ENCODE measurements at places on chromosomes 7 and 10.

GRCh38 chr7:47570649-47571050, 11.3 kb downstream of the TNS3 start:
- no peak for DNase-seq

DNA sequence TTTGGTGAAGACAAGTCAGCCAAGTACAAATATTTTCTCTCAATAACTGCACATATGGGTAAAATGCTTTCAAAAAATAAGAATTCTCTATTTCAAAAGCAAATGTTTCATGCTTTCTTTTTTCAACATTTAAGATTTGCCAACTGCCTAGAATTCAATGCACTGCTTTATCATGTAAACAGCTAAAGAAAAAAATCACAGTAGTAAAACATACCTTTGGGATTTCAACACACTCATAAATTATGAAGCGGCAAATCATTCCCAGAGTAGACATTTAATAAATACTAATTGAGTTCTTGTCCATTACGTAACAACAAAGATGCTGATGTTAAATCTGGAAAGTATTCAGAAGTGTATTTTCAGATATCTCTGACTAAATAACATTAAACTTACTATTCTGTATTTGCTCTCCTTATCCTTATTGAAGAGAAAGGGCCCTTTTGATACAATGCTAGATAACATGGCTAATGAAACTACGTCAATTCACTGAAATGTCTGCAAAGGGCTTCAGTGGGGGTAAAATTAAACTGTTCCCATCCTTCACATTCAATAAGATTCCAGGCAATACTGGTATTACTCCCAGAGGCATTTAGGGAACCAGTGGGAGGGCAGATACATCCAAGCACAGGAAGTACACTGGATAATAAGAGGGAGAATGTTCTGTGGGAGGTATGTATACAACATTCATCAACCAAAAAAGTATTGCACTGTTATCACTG, 13.9 kb downstream of the NAPEPLD start:
- no peak for DNase-seq

GRCh38 chr10:59867590-59867989, 38.8 kb downstream of the CCDC6 start:
- DNase-seq = no peak

- no peak for DNase-seq
These were observed 70.3 kb downstream of the ABI1 start for GRCh38 chr10:26790221-26790995.

GRCh38 chr10:98414932-98415730, at the start of gene PYROXD2:
TSS of gene PYROXD2 (minus strand) at chr10:98415182. CDS start at chr10:98415135, 47 bp downstream.
- peak; percentile 85 for DNase-seq

Data from HEK293T (cell line).